ENCODE measurements at places on chromosomes 1 and 21. TPM values are rescaled to one million over a fixed set of nuclear protein-coding genes. Genes with fewer than 3 reads are reported as not detected.
A peak's percentile ranks its signal among the peaks of the same experiment; 100 is the strongest.

DNA sequence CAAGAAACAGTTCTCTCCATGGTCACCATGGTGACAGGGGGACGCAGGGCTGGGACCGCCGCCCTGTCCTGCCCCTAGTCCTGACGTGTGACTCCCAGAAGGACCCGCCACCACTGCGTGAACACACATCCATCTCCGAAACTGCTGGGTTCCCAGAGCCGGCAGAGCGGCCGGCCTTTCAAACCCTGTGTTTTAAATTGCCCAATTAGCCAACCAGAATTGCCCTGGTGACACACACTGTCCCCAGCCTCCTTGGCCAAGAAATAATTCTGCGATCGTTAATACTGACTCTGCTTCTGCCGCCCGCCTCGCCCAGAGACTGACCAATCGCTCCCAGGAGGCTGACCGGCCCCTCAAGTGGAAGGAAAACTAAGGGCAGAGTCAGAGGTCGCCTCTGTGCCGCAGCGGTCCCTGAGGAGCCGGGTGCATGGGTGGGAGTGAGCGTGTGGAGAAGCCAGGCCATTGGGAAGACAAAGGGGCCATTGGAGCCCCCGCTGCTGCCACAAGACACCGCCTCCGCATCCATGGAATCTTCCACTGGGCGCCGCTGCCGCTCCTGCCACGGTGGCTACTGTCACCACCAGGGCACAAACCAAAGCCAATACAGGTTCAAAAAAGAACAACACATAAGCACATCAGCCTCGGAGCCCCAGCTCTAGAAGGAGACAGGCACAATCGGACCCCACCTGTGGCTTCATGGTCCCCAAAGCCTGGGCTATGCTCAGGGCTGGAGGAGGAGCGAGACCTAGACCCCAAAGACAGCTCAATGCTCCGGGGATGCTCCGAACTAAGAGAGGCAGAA is 273.2 kb downstream of the NPHP4 start:
- H3K4me3 ChIP-seq: no peak overlapping the region
- H3K4me1 ChIP-seq: no peaks in the 10 kb centered on the region
- DNase-seq: no peak
- H3K27ac ChIP-seq: no peak overlapping the region

- DNase-seq: no peak
- peak overlapping the region; percentile 3 for H3K27ac ChIP-seq
- no peaks in the 10 kb centered on the region for H3K36me3 ChIP-seq
- H3K27me3 ChIP-seq: peaks cover 16% of the 10 kb centered on the region
- no peaks in the 10 kb centered on the region for H3K4me1 ChIP-seq
These were observed 15.8 kb upstream of the SH2D2A start for GRCh38 chr1:156832434-156832833.

DNA sequence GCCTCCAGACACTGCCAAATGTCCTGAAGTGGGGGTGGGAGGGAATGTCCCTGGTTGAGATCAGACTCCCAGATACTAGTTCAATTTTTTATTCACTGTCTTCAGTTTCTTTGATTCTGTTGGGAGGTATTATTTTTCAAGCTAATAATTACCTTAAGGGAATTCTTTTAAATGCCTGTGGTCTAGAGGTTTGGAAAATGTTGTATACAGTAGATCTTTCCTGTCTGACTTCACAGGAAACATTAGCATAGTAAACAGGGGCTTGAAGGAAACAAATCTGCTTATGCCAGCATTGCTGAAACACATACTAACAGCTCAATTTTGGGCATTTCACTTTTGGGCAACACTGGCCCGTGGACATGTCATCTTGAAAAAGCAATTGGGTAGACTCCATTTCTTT is 84.3 kb upstream of the HP1BP3 start:
- no peak overlapping the region for H3K4me3 ChIP-seq
- H3K27me3 ChIP-seq: no peaks in the 10 kb centered on the region
- H3K27ac ChIP-seq: no peak overlapping the region
- no peak for DNase-seq
- H3K4me1 ChIP-seq: peaks cover 5% of the 10 kb centered on the region

DNA sequence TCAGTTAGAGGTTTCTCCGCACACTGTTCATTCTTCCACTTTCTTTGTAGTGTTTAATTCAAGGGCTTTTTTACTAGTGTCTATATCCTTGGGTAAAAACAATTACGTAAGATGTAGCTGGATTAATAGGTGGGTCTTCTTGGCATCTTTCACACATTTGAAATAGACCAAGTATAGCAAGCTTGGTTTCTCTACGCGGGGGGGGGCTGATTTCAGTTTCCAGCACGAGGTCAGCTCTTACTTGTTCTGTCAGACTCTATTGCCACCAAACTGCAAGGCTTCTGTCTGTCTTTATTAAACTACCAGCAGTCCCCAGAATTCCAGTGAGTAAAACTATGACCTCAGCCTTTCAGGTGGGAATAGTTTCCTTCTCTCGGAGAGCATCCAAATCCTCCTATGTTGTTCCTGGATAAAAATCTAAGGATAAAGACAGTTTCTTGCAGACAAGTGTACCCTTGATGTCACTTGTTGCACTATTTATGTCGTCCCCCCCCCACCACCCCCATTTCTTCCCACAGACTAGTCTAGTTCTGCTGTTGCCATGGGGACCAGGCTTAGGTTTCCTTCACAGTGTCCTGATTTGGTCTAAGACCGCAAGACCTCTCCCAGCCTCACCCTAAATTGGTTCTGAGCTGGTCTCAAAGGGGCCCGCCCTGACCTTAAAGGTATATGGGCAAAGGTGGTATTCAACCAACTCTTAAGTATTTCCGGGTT is 17.0 kb downstream of the SPATA46 start:
- H3K4me1 ChIP-seq: no peaks in the 10 kb centered on the region
- H3K4me3 ChIP-seq: no peak overlapping the region
- no peak for DNase-seq

- H3K27me3 ChIP-seq: peaks cover 7% of the 10 kb centered on the region
- DNase-seq: no peak
These were observed 994 bp upstream of the ACBD6 start for GRCh38 chr1:180503280-180503862.

DNA sequence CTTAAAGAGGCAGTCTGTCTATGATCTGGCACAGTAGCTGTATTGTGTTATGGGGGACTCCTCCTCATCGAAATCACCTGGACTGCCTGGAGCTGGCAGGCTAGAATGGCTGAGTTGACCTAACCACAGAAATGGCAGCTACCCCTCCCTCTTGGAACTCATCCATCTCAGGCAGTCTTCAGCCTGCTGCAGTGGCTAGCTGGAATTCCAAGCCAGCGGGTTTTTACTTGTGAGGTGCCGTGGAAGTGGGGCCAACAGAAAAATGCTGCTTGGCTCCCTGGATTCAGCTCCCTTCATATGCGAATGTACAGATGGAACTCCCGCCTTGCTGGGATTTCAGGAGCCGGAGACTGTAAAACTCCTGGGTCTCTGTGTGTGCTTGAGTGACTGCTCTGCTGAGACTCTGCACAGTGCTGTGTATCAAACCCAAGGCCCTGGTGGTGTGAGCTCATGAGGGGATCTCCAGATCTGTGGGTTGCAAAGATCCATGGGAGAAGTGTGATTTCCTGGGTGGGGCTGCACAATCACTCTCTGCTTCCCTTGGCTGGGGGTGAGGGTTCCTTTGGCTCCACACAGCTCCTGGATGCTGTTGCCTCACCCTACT is 316.9 kb downstream of the CTH start:
- peaks cover 5% of the 10 kb centered on the region for H3K27me3 ChIP-seq
- peaks cover 4% of the 10 kb centered on the region for H3K36me3 ChIP-seq
- H3K4me1 ChIP-seq: no peaks in the 10 kb centered on the region

DNA sequence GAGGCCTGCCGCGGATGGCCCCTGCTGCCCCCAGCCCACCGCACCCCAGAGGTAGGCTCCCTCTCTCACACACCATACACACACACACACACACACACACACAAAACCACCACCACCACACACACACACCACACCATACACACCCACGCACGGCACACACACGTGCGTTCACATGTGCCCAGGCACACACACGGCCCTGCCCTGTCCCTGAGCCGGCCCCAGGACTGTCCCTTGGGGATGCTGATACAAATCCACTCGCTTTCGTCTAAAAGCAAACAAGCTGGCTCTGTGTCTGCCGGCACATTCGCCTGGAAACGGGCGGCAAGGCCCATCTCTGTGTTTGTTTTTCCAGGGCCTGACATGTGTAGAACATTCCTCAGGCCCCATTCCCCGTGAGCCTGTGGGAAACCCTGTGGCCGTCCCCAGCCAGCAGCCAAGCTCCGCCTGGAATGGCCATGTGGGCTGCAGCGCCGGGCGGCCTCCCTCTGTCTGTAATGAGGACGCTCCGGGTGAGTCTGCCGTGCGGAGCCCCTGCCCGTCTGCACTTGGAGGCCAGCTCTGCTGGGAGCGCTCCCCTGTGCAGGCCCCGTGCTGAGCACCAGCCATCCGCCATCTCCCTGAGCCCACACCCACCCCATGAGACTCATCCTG is 67.4 kb downstream of the DMRTB1 start:
- H3K27ac ChIP-seq: no peak overlapping the region
- no peak overlapping the region for H3K4me3 ChIP-seq
- no peaks in the 10 kb centered on the region for H3K4me1 ChIP-seq
- no peak for DNase-seq

- no peaks in the 10 kb centered on the region for H3K27me3 ChIP-seq
- DNase-seq: no peak
- H3K27ac ChIP-seq: no peak overlapping the region
- H3K4me1 ChIP-seq: no peaks in the 10 kb centered on the region
These were observed 34.5 kb upstream of the ACTRT2 start for GRCh38 chr1:2986549-2987305.

- peak; percentile 14 for DNase-seq
- H3K4me1 ChIP-seq: peaks cover 15% of the 10 kb centered on the region
These were observed 17.7 kb downstream of the RAP1GAP start for GRCh38 chr1:21651214-21652042.

- no peaks in the 10 kb centered on the region for H3K36me3 ChIP-seq
- no peak overlapping the region for H3K27ac ChIP-seq
- no peaks in the 10 kb centered on the region for H3K4me1 ChIP-seq
- H3K4me3 ChIP-seq: no peak overlapping the region
- DNase-seq: no peak
These were observed 70.1 kb downstream of the CASZ1 start for GRCh38 chr1:10726355-10726754.

GRCh38 chr1:8955406-8955805 is 9.7 kb downstream of the CA6 start:
- no peak overlapping the region for H3K4me3 ChIP-seq
- H3K27me3 ChIP-seq: no peaks in the 10 kb centered on the region
- H3K36me3 ChIP-seq: peaks cover 4% of the 10 kb centered on the region
- H3K27ac ChIP-seq: no peak overlapping the region

DNA sequence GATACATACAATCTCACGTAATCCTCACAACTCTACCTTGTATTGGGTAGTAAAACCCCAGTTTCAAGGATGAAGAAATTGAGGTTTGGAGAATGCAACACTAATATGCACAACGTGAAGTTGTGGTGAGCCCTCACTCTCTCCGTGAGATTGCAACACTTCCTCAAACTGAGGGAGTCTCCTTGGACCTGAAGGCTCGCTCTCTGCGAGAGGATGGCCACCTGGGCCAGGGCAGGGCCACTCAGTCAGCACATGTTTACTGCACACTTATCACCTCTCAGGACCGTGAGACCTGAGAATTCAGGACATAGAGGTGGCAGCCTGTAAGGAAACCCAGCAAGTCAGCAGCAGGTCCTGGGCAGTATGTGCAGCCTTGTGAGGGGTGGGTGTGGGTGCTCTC is 8.7 kb downstream of the SH3BP5L start:
- H3K27me3 ChIP-seq: no peaks in the 10 kb centered on the region
- no peak overlapping the region for H3K4me3 ChIP-seq
- H3K27ac ChIP-seq: no peak overlapping the region
- peaks cover 56% of the 10 kb centered on the region for H3K4me1 ChIP-seq
- H3K36me3 ChIP-seq: peaks cover 32% of the 10 kb centered on the region

GRCh38 chr1:32899586-32900296 is 1.4 kb downstream of the TMEM54 start:
- H3K36me3 ChIP-seq: no peaks in the 10 kb centered on the region
- DNase-seq: no peak
- peaks cover 11% of the 10 kb centered on the region for H3K4me1 ChIP-seq
- H3K27ac ChIP-seq: no peak overlapping the region
- H3K4me3 ChIP-seq: peak overlapping the region; percentile 17

DNA sequence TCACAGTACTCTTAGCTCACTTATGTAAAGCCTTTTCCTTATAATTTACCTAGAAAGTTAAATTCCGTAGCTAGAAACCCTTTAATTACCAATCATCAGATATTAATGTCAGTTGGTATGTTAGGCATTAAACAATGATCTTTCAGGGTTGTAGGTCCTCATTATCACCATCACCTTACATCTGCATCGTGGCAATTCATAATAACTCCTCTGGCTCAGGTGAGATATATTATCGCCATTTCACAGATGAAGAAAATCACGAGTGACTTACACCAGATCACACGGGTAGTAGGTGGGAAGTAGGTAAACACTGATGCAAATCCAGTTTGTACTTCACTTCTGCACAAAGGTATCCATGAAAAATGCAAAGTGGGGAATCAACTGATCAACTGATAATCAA is 639 bp downstream of the NUP133 start:
- H3K27me3 ChIP-seq: peaks cover 28% of the 10 kb centered on the region
- peak overlapping the region; percentile 98 for H3K27ac ChIP-seq
- no peaks in the 10 kb centered on the region for H3K36me3 ChIP-seq

- H3K27ac ChIP-seq: peak overlapping the region; percentile 82
- H3K4me1 ChIP-seq: peaks cover 97% of the 10 kb centered on the region
- peak; percentile 12 for DNase-seq
- no peaks in the 10 kb centered on the region for H3K36me3 ChIP-seq
- peak overlapping the region; percentile 57 for H3K4me3 ChIP-seq
- H3K27me3 ChIP-seq: peaks cover 4% of the 10 kb centered on the region
These were observed 33.2 kb downstream of the SSBP3 start for GRCh38 chr1:54372978-54373377.

DNA sequence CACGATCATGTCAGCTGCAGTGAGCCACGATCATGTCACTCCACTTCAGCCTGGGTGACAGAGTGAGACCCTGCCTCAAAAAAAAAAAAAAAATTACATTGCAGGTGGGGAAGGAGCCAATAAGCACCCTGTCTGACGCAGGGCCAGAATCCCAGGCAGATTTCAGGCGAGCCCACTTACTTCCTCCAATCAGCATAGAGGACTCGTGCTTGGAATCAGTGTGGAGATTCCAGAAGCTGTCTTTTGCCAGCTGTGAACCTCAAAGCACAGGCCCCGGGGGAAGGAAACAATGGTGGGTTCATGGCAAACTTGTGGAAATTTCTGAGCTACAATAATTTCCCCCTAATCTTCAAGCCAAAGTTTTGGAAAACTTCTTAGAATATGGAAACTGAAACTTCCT is 178.2 kb upstream of the ZNF644 start:
- H3K36me3 ChIP-seq: no peaks in the 10 kb centered on the region
- no peaks in the 10 kb centered on the region for H3K4me1 ChIP-seq
- DNase-seq: no peak
- no peaks in the 10 kb centered on the region for H3K27me3 ChIP-seq

Gene KRTAP7-1
- not detected for polyA plus RNA-seq

Gene ARHGAP30
- 98.0 TPM for polyA plus RNA-seq

Gene TEDDM1
- not detected for polyA plus RNA-seq

Gene SH2D2A
- polyA plus RNA-seq: 84.1 TPM

Gene PERM1
- not detected for polyA plus RNA-seq

Gene PRAMEF1
- polyA plus RNA-seq: not detected

Gene TRMT1L
- polyA plus RNA-seq: 11.8 TPM

Gene PDC
- not detected for polyA plus RNA-seq

Gene CD5L
- not detected for polyA plus RNA-seq

Gene ADAMTS5
- polyA plus RNA-seq: not detected

Gene GATAD2B
- 5.5 TPM for polyA plus RNA-seq

Gene DRAXIN
- 0.58 TPM for polyA plus RNA-seq

Measured in immature natural killer cell (primary cell).